AG10803 (cell line): ENCODE measurements at places on chromosomes 1 and 21.

- DNase-seq = peak; percentile 12
Observed at GRCh38 chr1:54172614-54173599, 20.1 kb upstream of the CDCP2 start.

DNA sequence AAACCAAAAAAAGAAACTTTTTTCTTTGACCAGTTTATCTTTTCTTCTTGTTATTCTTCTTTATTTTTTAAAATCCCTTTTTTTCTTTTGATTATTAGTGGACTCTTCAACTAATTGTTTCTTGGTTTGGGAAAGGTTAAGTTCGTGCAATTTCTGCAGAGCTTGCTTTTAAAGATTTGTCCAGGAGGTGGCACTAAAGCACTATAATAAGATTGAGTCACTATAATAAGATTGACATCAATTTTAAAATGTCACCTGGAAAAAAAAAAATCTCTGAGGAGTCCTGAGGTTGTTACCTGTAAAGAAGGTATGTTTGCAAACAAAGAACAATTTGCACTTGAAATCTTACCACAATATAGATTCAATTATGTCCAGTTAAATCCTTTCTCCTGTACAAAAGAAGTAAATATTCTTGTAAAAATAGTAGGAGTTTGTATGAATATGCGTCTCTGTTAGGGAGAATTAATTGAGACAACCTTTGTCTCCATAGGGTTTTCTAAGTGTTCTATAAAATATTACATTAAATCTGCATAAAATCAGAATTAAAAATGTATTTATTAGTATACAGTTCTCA lies 166.7 kb downstream of the ADGRL4 start:
- peak; percentile 35 for DNase-seq

- no peak for DNase-seq
Observed at GRCh38 chr1:167064621-167065020, 25.6 kb downstream of the GPA33 start.

DNA sequence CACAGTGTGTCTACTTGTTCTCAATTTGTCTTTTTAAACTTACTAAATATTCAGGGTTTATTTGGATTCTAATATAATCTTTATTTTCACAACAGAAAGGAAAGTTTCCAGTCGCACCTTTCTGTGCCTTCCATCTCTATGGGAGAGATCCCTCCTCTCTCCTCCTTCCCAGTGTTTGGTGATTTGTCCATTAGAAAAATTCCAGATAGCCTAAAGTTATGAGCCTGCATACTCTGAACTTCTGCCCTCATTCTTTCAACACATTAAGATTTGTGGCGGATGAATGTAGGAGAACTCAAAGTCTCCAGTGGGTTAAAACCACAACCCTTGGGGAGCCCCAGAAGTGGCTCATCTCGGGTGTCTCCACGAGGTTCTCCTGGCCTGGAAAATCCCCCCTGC lies 3.6 kb downstream of the NHLH2 start:
- no peak for DNase-seq

GRCh38 chr1:89659322-89660081 lies 26.6 kb downstream of the LRRC8C start:
- DNase-seq = no peak

DNA sequence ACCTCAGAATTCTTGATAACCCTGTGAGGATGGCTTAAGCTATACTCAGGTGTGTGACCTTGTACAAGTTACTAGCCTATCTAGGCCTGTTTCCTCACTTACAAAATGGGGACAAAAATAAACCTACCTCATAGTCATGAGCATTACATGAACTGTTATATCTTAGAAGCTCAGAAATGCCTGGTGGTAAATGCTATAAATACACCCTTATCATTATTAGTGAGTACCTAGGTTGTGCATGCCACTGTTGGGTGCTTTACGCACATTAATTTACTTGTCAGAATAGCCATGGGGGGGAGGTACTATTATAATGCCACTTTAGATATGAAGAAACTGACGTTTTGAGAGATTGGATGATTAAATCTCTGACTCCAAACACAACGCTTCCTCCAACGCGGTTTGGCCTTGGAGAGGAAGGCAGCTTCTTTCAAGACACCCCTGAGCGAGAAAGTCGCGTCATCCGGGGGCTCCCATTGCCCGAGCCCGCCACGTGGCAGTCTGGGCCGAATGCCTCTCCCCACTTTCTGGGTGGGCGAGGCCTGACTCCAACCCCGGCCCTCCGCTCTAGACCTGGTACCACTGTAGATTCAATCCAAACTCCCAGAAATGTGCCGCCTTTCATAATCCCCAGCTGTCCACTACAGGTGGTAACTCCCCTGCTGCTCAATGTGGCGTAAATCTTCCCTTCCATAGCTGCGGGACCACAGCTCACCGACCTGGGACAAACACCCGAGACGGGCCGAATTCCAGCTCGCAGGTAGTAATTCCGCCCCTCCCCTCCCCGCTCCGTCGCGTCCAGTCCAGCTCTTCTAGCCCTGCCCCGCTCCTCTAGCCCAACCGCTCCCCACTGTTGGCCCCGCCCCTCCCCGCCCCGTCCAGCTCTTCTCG lies 771 bp upstream of the RAD54L start:
- DNase-seq = peak; percentile 36

- no peak for DNase-seq
Observed at GRCh38 chr1:44296806-44297205, 58.3 kb downstream of the ERI3 start.

DNA sequence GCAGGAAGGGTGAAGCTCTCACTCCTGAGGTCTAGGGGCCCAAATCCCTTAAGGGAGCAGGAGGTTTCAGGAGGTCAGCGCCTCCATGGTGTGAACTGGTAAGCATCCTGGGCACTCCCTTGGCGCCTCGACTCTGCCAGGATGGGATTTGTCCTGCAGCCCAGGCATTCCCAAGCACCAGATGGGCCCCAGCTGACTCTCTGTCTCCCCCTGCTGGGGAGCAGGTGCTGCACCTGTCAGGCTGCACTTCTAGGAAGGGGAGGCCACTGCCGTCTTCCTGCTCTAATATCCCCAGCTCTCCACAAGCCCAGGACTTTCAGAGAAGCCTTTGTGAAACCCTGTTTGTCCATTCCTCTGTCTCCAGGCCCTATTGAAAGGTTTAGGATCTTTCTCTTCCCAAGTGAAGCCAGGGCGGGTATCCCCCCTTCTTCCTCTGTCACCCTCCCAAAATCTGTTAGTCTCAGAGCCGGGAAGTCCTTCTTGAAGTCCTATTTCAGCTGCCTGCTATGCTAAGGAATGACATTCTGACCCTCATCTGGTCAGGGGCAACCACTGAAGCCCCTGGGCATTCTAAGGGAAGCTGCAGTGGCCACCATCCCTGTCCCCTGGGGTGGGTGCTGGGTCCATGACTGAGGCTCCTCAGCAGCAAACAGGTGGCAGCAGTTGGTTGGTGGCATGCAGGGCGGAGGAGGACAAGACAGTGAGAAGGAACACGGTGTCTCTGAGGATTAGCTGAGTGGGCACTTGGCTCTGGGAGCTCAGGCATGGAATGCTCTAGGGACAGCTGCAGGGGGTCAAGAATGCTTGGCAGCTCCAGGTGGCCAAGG lies 3.2 kb downstream of the MYBPH start:
- peak; percentile 64 for DNase-seq

DNA sequence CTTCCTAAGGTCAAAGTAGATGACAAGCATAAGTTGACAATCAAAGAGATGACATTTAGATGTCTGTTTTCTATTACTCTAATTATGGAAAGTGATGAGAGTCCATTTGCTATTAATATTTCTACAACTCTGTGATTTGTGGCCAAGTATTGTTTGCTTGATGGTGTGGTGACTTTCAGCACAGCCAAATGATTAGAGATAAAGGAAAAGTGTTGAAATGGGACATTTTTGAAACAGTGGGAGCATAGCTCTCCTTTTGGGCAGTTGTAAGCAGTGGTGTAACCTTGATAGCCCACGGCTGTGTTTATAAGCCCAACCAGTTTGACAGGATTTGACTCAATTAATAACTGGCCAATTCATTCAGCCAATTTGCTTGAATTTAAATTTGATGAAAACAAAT lies 31.6 kb downstream of the ZC3H11B start:
- DNase-seq = no peak

GRCh38 chr1:94708811-94709210 lies 111.3 kb upstream of the SLC44A3 start:
- DNase-seq = no peak

GRCh38 chr1:234913278-234913649 lies 215.4 kb downstream of the TOMM20 start:
- no peak for DNase-seq

- DNase-seq = no peak
Observed at GRCh38 chr1:36482724-36483388, at the start of gene CSF3R. TSS of gene CSF3R (minus strand) at chr1:36482913. CDS start at chr1:36479496, 3,417 bp downstream.

DNA sequence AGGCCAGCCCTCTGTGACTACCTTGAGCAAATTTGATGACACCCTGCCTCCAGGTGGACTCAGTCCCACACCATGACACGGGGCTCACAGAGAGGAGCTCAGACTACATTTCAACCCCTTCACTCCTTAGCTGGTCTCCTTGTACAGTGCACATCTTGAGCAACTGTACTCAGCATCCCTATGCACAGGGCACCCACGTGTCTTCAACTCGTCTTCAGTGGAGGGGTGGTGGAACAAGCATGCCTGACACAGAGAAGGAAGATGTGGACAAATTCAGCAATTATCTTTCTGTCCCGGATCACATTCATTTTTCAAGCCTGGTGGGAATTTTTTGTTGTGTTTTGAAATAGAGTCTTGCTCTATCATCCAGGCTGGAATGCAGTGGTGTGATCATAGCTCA lies 213.7 kb downstream of the KAZN start:
- no peak for DNase-seq

GRCh38 chr21:39330001-39330400 lies 16.6 kb upstream of the BRWD1 start:
- DNase-seq = no peak

GRCh38 chr1:8342325-8342724 lies 24.4 kb downstream of the SLC45A1 start:
- DNase-seq = peak; percentile 80

GRCh38 chr1:103516693-103517092 lies 8.8 kb upstream of the RNPC3 start:
- DNase-seq = peak; percentile 2

GRCh38 chr1:222920169-222920568 lies 105.3 kb downstream of the DISP1 start:
- DNase-seq = no peak

GRCh38 chr1:174053826-174054225 lies 31.7 kb upstream of the RC3H1 start:
- DNase-seq = no peak

DNA sequence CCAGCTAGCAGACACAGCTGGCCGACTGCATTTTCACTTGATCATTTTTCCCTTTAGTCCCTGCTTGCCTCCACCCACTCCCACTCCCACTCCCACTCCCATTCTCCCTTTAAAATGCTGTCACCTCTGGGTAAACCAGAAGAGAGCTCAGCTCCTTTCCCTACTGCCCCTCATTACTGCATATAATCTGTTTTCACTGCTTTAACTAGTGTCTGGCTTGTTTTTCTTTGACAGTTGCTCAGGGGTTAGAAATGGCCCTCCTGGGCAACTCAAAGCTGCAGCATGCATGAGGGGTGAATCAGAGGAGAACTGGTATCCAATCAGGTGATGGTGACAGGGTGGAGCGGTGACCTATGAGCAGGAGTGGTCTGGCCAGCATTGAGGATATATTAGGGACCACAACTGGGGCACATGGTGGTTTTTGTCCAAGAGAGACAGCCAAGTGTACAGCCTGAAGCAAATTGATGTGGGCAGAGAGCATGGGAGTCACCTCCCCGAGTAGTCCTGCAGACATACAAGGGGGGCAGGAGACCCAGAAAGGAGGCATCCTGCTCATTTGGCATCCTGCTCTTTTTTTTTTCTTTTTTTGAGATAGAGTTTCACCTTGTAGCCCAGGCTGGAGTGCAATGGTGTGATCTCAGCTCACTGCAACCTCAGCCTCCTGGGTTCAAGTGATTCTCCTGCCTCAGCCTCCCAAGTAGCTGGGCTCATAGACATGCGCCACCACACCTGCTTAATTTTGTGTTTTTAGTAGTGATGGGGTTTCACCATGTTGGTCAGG lies 42.6 kb upstream of the SRSF10 start:
- DNase-seq = peak; percentile 74

- peak; percentile 45 for DNase-seq
Observed at GRCh38 chr1:108896146-108897145, 19.7 kb downstream of the GPSM2 start.

DNA sequence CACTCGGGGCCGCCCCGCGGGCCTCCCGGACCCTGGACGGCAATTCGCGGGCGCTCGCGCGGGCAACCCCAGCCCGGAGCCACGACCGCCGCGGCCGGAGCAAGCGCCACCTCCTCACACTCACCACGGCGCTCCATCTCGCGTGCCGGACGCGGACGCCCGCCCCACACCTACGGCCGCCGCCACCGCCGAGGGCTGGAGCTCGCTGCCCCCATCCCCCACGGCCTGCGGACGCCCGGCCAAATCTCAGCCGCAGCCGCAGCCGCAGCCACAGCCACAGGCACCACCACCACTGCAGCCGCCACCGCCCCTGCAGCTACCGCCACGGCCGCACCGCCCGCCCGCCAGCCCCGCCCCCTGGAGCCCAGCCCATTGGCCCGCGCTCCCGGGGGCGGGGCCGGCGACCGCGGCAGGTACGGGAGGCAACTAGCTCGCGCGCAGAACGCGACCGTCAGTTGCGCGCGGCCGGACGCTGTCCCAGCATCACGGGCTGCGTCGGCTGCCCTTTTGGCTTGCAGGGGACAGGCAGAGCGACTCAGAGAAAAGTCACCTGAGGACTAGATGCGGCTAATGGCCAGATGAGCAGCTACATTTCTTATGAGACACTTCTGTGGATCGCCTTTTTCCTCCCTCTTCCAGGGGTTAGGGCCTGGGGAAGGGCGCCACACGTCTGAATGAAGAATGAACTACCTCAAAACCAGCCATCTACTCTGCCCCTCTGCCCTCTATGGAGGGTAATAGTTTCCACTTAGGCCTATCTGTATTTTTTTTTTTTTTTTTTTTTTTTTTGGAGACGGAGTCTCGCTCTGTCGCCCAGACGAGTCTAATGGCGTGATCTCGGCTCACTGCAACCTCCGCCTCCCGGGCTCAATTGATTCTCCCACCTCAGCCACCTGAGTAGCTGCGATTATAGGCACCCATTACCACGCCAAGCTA lies at the start of gene ARHGAP29:
TSS of gene ARHGAP29 (minus strand) at position 294 of the 936 bp plus-strand sequence. CDS start 5,973 bp downstream, outside the sequence.
- peak; percentile 65 for DNase-seq

GRCh38 chr1:244863491-244864252 lies 671 bp downstream of the HNRNPU start:
- DNase-seq = no peak

- peak; percentile 20 for DNase-seq
Observed at GRCh38 chr1:187280031-187280430, 451.3 kb downstream of the PLA2G4A start.

- DNase-seq = no peak
Observed at GRCh38 chr1:3183813-3184212, 114.8 kb downstream of the PRDM16 start.

GRCh38 chr1:116224561-116224960 lies 113.4 kb downstream of the MAB21L3 start:
- DNase-seq = no peak

- no peak for DNase-seq
Observed at GRCh38 chr21:42261829-42262200, 42.9 kb downstream of the ABCG1 start.

DNA sequence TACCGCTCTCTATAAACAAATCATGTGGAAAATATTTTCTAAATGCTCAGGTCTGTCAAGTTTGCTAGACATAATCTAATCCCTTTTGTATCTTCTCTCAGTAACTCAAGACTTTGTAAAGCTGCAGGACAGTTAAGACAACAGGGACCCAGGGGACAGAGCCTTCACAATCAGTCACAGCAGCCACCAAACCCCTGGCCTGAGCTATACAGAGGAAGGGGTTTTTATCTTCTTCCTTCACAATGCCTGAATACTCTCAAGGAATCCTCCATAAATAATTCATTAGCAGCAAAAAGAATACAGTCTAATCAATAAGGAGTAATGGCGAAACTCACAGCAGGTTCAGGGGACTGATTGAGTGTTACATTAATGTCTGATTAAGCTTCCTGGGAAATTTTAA lies 368.3 kb downstream of the SMYD3 start:
- no peak for DNase-seq

- DNase-seq = peak; percentile 91
Observed at GRCh38 chr1:54249819-54250435, 50.0 kb downstream of the MRPL37 start.
